ENCODE measurements at places on chromosomes 2 and 18.

GRCh38 chr18:32803568-32803967 lies 30.7 kb upstream of the KLHL14 start:
- no peak for DNase-seq

GRCh38 chr2:217279556-217279955 lies 419.7 kb upstream of the TNP1 start:
- DNase-seq = peak; percentile 96

GRCh38 chr2:2328848-2329247 lies 2.2 kb downstream of the MYT1L start:
- DNase-seq = no peak

GRCh38 chr2:4219101-4219500 lies 515.7 kb downstream of the DCDC2C start:
- no peak for DNase-seq

DNA sequence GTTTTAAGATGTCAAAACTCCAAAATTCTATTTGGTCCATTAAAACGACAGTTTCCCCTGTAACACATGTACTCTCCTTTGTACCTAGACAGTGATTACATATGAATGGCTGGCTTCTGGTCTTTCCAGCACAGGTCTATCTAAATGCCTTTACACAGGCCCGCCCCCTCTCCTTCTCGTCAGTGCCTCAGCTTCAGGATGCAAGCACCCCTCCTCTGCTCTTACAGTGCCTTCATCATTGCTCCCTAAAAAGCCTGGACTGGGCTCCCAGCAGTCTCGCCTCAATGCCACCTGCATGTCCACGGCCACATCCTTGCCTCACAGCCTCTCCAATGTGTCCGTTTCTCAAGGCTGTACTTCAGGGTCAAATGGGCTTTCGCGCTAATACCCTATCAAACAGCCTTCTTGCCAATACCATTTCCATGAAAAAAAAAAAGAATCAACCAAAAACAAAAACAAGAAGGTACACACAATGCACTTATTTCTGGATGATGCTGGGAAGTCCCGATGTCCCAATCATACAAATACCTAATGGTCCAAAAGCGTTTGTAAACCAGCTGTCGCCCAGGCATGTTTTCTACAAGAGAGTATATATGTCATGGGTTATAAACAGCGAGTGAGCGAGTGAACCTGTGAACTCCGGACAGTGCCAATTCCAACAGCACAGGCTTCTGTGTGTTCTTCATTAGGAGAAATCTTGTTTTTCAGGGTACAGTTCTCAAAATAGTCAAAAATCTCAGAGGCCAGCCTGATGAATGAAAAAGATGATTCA lies 77.2 kb downstream of the EIPR1 start:
- DNase-seq = no peak

- DNase-seq = no peak
These were observed 10.4 kb upstream of the NPAS2 start for GRCh38 chr2:100809506-100809905.

GRCh38 chr2:124193706-124194105 lies 168.6 kb downstream of the CNTNAP5 start:
- DNase-seq = no peak

- no peak for DNase-seq
These were observed 1.5 kb downstream of the MTA3 start for GRCh38 chr2:42569883-42570282.

DNA sequence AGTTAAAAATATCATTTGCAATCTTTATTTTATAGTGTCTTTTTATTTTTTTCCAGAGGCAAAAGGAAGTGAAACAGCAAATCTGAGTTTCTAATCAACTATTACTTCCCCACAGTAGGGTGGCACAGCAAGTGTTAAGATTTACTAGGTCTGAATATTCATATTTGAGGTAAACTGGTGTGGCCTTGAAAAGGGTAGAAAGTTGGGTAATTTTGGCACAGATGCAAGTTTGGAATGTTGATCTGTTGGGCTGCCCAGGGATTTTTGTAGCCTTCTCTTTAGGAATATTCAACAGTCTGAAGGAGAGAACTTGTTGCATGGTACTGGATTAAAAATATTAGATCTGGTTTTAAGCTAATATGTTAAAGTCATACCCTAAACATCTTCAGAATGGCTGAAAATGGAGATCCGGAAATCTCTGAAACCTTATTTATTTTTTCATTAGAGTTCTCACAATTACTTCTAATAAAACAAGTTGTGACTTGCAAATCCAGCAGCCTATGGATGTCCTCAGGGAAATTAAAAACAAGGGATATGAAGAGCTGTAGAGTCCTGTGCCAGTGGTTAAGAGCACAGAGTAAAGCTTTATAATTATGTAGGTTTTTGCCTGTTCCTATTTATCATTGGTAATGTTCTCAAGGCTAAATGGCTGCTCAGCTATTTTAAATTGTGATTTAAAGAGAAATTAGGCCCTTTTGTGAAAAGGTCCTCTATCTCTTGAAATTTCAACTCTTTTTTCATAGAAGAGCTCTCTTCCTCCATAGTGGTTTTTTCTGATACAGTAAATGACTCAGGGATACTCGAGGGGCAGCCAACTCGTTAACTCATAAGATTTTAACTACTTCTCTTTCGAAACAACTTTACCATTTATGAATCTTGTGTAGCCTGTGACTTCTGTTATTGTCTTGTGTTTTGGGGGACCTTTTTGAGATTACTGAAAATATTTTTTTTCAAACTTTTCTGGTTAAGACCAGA lies 11.0 kb downstream of the TANK start:
- no peak for DNase-seq

GRCh38 chr18:39425172-39425850 lies 1859.7 kb upstream of the CELF4 start:
- DNase-seq = no peak

DNA sequence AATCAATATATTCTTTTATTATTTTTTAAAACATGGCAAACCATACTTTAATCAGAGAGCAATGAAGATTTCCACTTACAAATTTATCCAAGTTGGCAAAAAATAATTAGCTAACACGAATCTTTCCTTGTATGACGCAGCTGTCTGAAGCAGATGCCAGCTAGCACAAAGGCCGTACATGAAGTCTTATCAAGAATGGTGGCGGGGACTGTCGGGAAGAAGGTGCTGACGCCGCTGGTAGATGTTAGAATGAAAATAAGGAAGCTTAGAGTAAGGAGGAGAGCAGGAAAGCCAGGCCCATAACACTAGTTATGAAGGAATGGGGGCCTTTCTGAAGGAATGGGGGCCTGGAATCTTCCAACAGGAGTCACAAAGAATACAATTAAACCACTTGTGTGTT lies 96.7 kb downstream of the ZNF516 start:
- no peak for DNase-seq

DNA sequence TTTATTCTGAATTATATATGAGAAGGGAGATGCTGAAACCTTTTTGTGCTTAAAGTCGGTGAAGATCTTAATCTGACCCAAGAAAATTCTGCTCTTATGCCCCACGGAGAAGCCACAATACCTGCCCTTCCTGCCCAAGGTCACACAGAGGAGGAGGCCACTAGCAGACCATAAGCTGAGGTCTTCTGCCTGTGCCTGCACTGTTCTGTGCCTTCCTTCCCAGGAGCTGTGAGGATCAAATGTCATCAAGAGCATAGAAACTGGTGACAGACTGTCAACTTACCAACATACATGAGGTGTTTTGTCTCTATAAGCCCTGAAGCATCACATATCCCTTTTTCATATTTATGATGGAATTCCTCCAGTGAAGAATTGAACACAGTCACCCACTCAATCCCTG lies 233.3 kb downstream of the C1D start:
- DNase-seq = no peak

GRCh38 chr2:25177211-25177611 lies 8.8 kb upstream of the POMC start:
- no peak for DNase-seq

- DNase-seq = no peak
These were observed 17.0 kb downstream of the SP3 start for GRCh38 chr2:173948198-173948597.

Data from fibroblast of skin of left biceps (primary cell).